ENCODE measurements at places on chromosomes 13 and 19.

- DNase-seq, result no peak
Measured at GRCh38 chr13:61944329-61944929, 528.8 kb upstream of the PCDH20 start.

DNA sequence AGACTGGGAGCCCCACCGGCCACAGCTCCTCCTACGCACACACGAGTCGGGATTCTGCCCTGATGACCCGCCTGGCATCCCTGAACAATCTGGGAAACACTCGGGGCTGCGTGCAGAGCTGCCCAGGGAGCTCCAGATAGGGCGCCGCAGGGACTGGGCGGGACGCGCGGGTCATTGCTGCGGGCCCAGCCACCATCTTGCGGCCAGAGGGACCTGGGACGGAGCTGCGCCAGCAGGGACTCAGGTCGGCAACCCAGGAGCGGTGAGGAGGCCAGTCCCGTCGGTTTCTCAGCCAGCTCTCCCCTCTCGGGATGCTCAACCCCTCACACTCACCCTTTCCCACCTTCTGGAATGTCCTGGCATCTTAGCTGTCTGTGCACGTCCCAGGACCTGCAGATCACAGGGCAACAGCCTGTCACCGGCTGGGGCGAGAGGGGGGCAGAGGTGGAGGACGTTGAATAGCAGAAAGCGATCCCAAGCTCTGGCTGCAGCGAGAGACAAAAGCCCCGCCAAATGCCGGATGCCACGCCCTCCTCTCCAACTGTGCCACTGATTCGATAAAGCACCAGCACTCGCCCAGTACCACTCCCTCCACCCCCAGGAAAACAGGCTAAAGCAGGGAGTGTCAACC is 20.4 kb upstream of the ZNF91 start:
- no peak for DNase-seq

DNA sequence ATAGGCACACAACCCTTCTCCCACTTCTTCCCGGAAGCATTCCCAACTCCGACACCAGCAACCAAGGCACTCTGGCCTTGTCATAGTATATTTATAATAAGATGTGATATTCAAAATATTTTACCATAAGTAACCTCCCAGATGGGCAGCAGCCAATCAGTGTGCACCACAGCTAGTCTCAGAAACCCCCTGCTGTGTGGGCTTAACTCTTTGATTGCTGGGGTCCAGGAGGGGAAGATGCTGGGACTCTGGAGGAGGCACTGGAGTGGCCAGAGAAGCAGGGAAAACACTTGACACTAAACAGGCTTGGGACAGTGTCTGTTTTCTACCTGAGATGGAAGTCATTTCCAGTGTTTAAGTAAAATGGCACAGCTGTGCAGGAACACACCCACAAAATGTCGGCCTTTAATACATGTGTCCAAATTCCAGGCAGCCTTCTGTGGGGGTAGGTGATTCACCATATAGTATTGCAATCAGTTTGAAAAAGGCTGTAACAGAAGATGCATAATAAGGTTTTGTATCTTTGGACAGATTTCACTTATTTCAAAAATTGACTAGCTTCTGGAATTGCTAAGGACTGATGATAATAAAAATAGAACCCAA is 100.7 kb downstream of the MBNL2 start:
- DNase-seq, result no peak

GRCh38 chr13:106372199-106373155 is 163.0 kb downstream of the EFNB2 start:
- no peak for DNase-seq

- no peak for DNase-seq
Measured at GRCh38 chr19:13459351-13459750, 46.9 kb downstream of the CACNA1A start.

DNA sequence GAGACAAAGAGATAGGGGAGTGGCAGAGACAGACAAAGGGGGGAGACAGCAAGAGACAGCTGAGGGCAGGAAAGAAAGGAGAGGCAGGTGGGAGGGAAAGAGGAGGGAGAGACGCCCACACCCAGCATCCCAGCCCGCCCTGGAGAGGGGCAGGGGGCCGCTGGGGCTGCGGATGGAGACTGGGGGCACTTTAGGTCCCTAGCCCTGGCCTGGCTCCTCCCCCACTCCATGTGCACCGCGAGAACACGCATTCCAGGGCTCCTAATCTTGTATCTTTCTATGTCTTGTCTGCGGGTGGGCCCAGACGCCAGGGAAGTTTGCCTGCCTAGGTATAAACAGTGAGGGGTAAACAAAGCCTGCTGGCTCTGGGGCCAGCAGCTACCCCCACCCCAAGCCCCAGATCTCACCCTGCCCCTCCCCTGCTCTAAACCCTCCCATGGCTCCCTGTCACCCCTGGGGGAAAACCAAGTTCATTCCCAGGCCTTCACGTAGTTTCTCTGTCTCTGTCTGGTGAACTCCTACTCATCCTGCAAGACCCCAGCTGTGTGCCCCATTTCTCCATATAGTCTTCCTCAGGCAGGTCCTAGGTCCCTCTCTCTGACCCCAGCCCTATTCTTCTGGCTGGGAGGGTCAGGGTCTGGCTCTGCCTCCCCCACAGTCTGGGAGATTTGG is 5.7 kb downstream of the TLE5 start:
- peak; percentile 91 for DNase-seq

Measured in NCI-H1417 treated with DMSO at 0.1 percent for 48 hours (cell line).